Left colon (tissue), 2 donors: ENCODE measurements at places on chromosomes 1 and 21.

- DNase-seq: no peak
These were observed 611.7 kb downstream of the NUF2 start for GRCh38 chr1:163933437-163933836.

- peak; percentile 86 for DNase-seq
These were observed 5.5 kb downstream of the MFSD2A start for GRCh38 chr1:39960431-39960958.

DNA sequence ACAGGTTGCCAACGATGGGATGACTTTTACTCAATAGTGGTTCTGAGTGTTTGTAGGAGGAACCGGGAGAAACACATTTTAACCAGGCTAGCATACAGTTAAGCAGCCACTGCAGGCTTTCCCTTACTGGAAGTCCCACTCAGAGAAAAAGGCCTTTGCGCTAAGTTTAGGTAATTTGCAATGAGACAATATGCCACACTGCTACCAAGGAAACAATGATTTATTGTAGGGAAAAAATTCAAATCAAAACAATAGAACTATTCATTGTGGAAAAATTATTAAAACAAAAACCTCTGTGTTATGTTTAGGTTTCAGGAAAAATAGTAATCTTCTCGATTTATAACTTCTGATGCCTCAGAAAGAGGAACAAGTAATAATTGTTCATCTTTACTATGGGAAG, 51.4 kb upstream of the CR2 start:
- no peak for DNase-seq

GRCh38 chr1:99986656-99987225, 16.9 kb downstream of the SLC35A3 start:
- peak; percentile 41 for DNase-seq

- no peak for DNase-seq
These were observed 7.6 kb downstream of the SLC25A24 start for GRCh38 chr1:108192581-108192980.

DNA sequence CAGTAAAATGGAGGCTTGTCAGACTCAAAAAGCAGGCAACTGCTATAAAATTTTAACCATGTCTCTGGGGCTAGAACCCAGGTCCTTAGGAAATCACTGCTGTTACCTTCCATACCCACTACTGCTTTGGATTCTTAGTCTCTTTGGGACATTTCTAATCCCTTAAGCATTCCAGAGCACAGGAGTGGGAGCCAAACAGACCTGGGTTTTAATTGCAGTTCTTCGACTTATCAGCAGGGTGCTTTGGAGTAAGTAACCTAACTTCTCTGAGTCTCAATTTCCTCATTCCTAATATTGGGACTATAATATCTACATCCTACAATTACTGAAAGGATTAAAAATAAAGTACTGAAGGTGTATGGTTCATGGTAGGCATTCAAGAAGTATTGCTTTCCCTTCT, 161.0 kb upstream of the BEND5 start:
- DNase-seq: no peak

- no peak for DNase-seq
These were observed 28.6 kb downstream of the GFI1 start for GRCh38 chr1:92458146-92458545.

GRCh38 chr1:179767996-179768395, 24.9 kb downstream of the FAM163A start:
- no peak for DNase-seq

- DNase-seq: no peak
These were observed 8.1 kb upstream of the ETV3L start for GRCh38 chr1:157107702-157108101.

DNA sequence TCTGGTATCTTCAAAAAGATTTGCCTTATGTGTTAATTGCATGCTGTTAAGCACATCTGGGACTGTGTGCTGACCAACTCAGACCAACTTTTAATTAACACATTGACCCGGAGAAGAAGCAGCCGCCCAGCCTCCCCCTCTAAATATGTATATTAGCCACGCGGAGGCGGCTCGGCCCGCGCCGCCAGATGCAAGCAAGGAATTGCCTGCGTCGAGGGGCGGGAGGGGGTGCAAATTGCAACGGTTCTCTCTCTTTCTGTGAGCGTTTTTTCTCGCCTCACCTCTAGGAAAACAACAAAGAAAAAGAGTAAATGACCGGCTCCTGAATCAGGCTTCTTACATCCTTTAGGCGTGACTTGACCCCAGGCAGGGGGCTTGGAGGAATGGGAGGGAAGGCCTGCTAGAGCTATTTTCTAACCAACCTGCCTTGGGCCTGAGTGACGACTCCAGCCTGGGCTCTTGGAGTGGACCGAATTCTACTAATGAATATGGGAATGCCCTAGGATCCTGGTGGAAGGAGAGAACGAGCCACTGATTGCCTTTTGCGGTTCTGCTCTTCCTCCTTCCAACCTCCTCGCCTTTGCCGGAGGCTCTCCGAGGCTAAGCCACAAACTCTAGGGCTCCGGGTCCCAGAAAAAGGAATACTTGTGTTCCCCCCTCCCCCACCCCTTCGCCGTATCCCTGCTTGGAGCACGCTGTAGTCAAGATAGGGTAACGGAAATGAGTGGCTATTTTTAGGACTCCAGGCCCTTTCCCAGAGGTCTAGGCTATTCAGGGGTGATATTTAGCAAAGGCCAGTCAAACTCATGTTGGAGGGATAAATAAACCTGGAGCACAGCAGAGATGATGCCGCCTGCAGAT, 417.0 kb upstream of the ESRRG start:
- no peak for DNase-seq

DNA sequence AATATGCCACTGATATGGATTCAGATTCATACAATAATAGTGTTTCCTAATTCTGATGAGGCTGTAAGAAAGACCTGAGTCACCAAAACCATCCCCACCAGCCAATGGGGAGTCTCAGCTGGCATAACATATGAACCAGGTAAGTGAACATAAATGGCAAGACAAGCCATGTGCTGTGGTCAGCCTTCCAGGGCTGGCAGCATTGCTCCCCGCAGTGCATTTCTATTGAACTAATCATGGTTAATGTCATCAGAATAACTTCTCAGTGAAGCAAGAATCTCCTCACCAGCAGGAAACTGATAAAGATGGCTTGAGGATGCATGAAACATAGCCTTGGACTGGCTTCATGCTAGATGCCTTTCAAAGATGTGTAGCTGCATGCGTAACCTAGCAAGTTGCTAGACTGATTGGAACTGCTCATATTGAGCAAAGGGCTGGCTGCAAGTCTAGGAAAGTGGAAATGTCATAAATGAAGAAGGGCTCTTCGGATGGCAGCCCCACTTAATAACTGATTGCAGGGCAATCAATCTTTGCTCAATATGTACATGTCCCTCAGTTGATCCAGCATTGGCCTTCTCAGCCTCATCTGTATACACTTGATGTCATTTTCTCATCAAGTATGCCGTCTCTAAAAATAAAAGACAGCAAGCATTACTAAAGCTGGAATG, 88.0 kb downstream of the NTNG1 start:
- DNase-seq: no peak

- DNase-seq: no peak
These were observed 3.7 kb downstream of the LYPLAL1 start for GRCh38 chr1:219177363-219177762.

GRCh38 chr1:156711011-156711817, 5.8 kb upstream of the CRABP2 start:
- DNase-seq: no peak

- no peak for DNase-seq
These were observed 82.9 kb upstream of the ACTL8 start for GRCh38 chr1:17672226-17672625.

GRCh38 chr1:206925106-206925736, 3.5 kb upstream of the FCMR start:
- peak; percentile 82 for DNase-seq

- no peak for DNase-seq
These were observed at the start of gene HTR1D for GRCh38 chr1:23217421-23218115. Gene HTR1D (minus strand): TSS chr1:23217502. CDS start chr1:23194219, 23,283 bp downstream.

DNA sequence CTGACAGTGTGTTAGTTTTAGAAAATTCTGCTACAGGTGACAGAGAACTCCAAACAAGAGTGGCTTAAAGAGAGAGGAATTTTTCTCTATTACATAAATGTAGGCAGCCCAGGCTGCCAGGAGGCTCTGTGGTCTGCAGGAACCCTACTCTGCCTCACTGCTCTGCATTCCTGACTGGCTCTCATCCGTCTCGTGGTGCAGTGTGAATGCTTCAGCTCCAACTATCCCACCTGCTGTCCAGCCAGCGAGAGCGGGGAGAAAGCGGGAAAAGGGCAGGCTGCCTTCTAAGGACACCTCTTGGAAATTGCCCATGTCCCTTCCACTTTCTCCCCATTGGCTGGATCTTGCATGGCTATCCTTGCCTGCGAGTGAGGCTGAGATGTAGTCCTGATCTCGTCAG, 131.3 kb downstream of the PEX14 start:
- no peak for DNase-seq

DNA sequence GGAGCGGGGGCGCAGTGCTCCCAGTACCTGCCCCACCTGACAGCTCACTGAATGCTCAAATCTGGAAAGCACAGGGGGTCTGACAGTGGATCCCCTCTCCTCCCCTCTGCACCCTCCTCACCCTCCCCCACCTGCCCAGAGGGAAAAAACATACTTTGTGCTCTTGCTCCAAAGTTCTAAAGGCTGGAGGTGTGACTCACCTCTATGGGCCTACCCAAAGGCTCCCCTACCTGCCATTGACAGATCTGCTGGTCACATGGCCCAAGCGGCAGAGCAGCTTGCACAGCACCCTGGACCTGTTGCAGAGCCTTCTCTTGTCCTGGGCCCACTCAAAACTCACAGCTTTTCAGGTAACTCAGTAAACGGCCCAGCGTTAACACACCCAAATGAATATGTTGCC, 55.7 kb downstream of the ADSS2 start:
- DNase-seq: no peak

GRCh38 chr1:245453541-245453940, 298.8 kb downstream of the KIF26B start:
- DNase-seq: no peak

- DNase-seq: no peak
These were observed 42.4 kb downstream of the CASQ2 start for GRCh38 chr1:115726161-115726560.

- no peak for DNase-seq
These were observed 480 bp downstream of the CADM3 start for GRCh38 chr1:159171688-159172501.

DNA sequence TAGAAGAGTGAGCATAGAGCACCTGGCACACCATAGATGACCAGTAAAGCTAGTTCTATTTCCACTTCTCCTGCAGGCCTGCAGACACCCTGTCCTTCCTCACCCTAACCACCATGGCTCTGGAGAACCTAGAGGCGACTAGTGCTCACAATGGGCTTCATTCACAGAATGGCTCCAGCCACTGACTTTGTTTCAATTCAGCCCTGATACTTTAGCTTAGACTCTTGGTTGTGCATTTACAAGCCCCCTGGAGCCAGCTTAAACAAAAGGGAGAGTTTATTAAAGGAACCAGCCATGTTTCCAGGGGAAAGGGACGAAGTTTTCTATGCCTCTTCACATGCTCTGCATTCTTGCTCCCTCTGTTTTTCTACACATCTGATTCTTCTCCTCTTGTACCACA, 123.7 kb downstream of the NAV1 start:
- DNase-seq: no peak

GRCh38 chr1:220300442-220301121, 28.3 kb upstream of the RAB3GAP2 start:
- DNase-seq: peak; percentile 16

DNA sequence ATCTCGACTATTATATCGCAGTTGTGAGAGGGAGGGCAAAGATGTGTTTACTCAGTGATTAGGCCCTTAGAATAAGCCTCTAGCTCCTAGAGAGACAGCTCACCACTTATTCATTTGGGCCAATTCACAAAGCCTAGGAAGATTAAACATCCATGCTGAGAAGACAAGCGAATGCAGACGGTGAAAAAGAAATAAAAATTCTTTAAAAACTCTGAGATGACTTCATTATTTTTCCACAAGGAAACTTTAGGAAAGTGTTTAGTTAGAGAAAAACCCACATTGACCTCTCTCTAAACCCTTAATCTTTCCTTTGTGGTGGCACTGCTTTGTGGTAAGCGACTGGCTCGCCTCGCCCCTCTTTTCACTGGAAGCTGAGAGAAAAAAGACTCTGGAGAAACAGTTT, 146.8 kb upstream of the DMRTA2 start:
- DNase-seq: no peak

GRCh38 chr1:169127305-169127704, 20.8 kb downstream of the ATP1B1 start:
- DNase-seq: no peak

GRCh38 chr1:32491386-32491785, 26.5 kb downstream of the ZBTB8B start:
- no peak for DNase-seq

DNA sequence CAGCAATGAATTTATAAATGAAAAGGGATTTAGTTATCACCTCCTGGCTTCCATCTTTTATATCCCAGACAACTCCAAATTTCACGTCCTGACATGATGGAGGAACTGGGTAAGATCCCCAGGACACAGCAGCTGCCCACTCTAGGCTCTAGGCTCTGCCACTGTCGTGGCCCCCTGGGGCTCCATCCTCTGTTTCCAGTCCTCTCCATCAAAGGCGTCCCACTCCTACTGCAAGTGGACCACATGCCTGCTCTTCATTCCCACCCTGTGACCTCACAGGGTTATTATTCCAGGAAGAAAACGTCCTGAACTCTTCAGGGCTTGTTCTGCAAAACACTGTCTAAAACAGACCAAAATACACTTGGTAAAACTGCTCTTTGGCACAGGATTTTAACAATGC, 11.9 kb downstream of the URB1 start:
- no peak for DNase-seq

DNA sequence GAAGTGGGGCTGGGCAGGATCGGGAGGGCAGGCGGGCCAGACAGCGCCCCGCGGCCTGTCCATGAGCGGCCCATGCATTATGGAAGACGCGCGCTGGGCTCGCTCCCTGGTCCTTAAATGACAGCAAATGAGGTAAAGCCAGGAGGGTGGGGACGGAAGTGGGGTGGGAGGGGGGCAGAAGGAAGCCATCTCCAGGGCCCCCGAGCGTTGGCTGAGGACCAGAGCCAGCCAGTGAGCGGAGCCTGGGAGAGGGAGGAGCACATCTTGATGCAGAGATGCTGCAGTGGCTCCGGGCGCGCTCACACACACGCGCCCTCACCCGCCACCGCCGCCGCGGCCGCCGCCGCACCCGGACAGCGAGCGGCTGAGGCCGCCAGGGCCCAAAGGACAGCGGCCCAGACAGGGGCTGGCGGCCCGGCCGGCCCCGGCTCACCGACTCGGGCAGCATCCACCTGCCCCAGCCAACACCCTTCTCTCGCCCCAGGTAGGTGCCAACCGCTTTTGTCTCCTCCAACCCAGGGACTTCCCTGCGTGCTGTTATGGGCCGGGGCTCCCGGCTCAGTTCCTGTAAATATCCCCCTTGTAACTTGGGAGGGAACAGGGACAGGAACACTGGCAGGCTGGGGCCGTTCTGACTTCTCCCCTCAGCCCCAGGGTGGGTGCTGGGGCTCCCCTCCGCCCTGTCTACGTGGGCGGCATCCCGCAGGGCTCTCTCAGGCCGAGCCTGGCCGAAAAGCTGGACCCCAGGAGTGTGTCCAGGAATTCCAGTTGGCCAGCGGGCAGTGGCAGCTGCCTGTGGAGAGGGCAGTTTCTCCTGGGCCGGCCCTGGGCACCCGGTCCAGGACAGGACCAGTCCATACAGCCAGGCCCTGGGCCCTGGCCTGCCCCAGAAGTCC, at the start of gene CNTN2:
CNTN2 (plus strand) TSS at position 302 of the 896 bp plus-strand sequence. CDS start 9,974 bp downstream, outside the sequence.
- DNase-seq: no peak
